ENCODE measurements at places on chromosomes 1 and 21.

DNA sequence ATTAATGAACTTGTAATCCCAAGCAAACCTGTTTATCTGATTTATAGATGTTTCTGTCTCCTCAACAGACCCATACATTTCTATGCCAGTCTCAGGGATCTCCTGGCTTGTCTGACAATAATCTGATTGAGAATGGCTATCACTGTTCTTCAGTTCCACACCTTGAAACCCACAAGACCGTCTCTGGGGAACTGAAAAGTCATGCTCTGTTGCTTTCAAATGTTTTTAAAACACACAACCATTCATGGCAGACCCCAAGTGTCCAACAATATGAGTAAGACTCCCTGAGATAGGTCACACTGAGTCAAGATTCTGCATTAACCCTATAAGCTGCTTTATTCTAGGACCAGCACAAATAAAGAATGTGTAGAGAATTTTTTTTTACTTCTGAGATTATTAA lies 611.2 kb upstream of the PLXNA2 start:
- DNase-seq = no peak

DNA sequence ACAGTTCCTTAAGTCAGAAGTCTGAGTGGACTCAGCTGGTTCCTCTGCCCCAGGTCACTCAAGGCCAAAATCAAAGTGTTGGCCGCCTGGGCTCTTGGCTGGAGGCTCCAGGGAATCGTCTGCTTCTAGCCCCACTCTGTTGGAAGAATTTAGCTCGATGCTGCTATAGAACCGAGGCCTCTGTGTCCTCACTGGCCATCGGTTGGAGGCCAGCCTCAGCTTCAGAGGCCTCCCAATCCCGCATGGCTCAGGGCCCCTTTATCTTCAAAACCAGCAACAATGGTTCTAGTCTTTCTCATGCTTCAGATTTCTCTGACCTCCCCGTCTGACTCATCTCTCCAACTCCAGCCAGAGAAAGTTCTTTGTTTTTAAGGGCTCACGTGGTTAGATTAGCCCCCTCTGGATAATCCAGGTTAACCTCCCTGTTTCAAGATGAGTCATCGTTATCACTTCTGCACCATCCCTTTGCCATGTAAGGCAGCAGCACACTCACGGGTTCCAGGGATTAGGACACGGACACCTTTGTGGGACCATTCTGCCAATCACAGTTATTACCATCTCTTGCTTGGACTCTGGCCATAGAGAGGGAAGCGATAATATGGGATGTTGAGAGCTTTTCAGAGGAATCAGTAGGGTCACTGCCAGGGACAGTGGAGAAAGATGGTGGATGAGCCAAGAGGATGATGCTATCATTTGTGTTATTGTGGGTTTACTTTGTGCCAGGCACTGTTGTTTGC lies 13.6 kb downstream of the FHAD1 start:
- DNase-seq = peak; percentile 45

DNA sequence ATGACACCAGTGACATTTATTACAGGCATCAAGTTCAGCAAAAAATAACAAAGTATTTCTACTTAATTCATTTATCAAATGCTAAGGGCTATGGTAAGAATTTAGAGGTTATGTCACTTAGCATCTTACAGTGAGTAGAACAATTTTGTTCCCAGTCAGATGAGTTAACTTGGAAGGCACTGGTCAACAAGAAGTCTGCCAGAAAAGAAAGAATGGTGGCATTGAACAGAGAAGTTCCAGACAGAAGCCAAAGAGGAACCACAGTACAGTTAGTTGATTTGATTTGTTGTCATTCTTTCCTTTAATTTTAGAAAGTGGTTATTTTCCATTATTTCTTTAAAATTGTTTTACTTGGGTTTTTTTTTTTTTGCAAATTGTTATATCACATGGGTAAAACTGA lies 232.2 kb upstream of the PKN2 start:
- no peak for DNase-seq

GRCh38 chr1:15923241-15923640 lies 52.7 kb downstream of the ZBTB17 start:
- peak; percentile 70 for DNase-seq

DNA sequence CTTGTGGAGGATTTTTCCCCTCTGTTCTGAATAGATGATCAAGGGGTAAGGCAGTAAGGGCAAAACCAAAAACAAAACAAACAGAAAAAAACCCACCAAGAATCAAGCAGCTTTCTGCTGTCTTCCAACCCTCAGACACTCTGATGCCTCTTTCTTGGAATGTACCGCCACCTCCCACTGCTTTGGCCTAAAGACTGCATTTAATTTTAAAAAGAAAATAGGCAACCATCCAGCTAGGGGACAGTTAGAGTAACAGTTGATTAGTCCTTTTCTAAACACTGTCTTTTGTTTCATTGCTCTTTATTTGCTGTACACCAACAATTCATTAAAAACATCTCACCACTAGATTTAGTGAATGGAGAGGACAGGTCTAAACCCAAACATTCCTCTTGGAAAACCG lies 21.5 kb downstream of the WLS start:
- DNase-seq = no peak

- peak; percentile 80 for DNase-seq
These were observed 183.8 kb downstream of the DHRS3 start for GRCh38 chr1:12434174-12434573.

GRCh38 chr1:158422212-158422611 lies 3.8 kb downstream of the OR10K2 start:
- no peak for DNase-seq

GRCh38 chr1:89711140-89711778 lies 78.3 kb downstream of the LRRC8C start:
- DNase-seq = no peak

DNA sequence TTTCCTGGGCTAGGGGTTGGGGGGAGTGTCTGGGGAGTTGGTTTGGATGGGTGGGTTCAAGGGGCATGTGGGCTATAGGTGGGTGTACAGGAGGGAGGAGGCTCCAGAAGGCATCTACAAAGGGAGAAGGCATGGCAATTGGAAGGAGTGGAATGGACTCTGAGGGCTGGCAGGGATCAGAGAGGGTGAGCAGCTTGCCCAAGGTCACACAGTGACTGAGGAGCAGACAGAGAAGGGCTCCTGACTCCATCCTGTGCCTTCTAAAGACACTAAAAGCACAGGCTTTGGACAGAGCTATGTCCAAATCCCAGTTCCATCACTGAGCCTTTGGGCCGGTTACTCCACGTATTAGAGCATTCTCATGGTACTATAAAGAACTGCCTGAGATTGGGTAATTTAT lies 151.8 kb downstream of the PTPRU start:
- no peak for DNase-seq

DNA sequence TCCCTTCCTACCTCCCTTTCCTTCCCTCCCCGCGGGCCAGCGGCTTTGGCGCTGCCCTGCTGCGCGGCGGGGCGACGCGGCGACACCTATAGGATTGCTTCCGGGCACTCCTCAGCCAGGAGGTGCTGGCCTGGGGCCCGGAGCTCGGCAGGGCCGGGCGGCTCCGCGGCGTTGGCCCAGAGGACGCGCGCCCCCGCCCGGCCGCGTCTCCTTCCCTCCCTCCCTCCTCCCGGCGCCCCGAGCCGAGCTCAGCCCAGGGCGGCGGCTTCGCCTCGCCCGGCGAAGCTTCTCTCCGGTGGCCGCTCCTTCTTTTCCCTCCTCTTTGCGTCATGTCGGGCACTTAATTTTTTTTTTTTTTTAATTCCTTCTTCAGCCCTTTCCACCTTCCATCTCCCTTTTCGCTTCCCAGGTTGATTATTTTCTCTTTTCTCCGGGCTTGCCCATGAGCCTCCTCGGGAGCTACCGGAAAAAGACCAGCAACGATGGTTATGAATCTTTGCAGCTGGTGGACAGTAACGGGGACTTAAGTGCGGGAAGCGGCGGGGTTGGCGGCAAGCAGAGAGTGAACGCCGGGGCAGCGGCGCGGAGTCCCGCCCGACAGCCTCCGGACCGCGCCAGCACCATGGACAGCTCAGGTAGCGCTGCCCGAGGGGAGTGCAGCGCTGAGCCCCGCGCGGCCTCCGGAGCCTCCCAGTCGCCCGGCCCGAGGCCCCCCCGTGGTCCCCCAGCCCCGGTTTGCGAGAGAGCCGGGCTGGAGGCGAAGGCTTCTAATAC lies at the start of gene DNAJC6:
Gene DNAJC6, plus strand, starts transcription at position 240 of the 774 bp plus-strand sequence. Its CDS starts 203 bp downstream, at position 443.
- DNase-seq = peak; percentile 76

DNA sequence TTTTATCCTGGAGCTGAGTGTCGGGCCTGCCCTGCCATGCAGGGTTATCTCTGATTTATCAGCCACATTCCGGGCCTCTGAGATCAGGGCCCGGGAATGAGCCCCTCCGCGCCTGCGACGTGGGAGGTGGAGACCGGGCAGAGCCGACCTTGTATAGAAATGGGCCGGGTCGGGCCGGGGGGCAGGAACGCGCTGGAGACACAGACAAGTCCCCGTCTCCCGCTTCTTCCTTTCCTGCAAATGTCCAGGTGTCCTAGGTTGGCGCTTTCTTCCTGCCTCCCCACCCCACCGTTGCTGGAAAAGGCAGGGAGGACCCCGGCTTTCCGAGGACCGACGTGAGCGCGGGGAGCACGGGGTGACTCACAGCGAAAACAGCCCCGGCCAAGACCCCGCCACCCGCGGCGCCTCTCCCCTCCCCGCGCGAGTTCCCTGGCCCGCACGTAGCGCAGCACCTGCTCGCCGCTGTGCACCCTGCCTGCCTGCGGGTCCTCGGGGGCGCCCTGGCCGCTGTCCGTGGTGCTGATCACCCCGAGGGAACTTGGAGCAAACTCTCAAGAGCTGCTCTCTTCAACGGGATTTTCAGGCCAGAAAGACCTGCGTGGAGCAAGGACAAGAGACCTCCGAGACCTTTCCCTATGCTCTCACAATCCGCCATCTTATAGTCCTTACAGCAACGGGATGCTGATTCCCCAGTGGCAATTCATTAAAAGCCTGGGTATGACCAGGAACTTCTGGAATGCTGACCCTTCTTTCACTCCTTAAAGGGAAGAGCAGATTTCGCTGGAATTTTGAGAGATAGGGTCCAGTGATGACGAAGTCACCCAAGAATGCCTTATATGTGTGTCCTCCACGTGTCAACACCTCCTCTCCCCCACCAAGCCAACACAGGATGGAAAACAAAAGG lies 475 bp upstream of the NPPB start:
- peak; percentile 61 for DNase-seq

DNA sequence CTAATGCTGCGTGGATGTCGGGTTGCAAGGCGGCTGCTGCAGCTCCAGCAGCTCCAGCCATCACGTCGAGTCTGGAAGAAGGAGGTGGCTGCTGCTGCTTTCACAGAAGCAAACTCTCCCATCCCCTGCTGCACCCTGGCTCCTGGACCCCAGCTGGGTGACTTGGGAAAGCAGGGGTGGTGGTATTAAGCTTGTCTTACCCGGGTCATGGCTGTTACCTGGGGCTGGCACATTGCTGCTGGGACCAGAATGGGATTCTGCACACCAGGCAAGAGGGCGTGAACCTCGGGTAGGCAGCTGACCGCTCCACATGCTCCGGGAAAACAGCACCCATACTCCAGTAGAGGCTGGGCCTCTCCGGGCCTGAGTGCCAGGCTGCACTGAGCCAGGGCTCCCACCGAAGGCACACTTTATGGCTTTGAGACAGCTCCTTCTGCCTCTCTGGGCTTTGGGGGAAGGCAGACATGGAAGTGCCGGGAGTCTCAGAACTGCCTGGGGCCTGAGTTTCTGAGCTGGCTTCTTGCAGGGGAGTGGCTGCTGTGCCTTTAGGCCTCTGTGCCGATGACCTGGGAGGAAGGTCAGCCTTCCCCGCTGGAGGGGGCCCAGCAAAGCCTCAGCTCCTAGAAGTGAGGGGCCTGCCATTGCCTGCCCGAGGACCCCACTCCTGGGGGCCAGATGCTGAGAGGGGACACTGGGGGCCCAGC lies 1.2 kb downstream of the SMIM1 start:
- no peak for DNase-seq

GRCh38 chr1:106717591-106717990 lies 338.9 kb upstream of the PRMT6 start:
- peak; percentile 15 for DNase-seq

DNA sequence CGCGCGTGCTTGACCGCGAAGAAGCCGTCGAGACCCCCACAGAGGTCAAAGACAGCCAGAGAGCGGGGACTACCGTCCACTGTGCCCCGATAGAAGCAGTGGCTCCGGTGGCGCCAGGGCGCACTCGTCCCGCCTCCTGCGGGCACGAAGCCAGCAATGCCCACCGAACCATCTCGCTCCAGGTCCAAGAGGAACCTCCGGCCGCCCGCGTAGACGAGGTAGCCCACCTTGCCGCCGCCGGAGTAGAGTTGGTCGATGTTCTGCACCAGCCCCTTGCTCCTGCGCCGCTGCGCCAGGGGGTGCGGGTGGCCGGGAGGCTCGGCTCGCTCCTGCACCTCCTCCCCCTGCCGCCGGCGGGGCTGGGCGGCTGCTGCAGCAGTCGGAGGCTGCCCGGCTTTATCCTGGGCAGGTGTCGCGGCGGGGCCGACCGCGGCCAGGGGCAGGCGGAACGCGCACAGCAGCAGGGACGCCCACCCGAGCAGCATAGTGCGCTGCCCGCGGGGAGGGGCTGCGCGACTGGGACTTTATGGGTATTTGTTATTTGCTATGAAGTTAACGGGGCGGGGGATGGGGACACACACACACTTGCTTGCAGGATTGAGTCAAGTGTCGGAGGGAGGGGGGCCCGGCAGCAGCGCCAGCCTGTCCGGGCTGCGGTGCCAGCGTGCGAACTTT lies 844 bp downstream of the ADAMTS5 start:
- peak; percentile 34 for DNase-seq

DNA sequence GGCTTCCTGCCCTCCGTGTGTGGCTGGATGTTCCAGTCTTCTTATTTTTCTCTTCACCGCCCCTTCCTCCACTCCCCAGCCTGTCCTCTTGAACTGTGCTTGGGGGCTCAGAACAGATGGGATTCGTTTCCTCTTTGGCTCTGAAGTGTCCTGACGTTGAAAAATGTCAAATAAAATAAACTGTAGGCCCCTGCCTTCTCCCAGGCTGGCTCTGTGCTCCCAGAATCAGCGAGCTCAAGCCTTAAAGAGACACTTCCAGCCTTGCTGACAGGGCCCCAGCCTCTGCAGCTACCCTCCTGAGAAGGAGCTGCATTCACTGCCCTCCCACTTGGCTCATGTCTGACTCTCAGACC lies 104.2 kb upstream of the IPO9 start:
- no peak for DNase-seq

- no peak for DNase-seq
These were observed 217.8 kb upstream of the ZRANB2 start for GRCh38 chr1:71298633-71299032.

GRCh38 chr1:235059221-235059620 lies 69.4 kb downstream of the TOMM20 start:
- DNase-seq = no peak

- DNase-seq = peak; percentile 80
These were observed 120.6 kb downstream of the FCRL5 start for GRCh38 chr1:157431751-157432150.

DNA sequence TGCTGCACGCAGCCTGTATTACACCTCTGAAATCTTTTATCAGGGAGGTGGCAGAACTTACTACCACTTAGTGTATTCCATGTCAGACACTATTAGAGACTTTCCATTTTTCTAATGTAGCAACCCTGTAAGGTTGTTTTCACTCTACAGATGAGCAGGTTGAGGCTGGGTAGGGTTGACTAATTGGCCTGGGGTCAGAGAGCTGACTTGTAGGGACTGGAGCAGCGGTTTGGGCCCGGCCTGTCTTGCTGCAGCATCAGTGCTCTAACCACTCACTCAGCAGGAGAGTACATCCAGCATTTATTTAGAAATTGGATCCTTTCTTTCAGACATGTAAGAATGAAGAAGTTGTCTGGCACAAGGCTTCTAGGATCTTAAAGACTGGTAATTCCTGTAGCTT lies 25.7 kb upstream of the NBL1 start:
- DNase-seq = no peak

Data from ELR (cell line).